ENCODE measurements at places on chromosomes 16 and 17.

- no peak for DNase-seq
Measured at GRCh38 chr16:70438585-70438968, 323 bp downstream of the ST3GAL2 start.

DNA sequence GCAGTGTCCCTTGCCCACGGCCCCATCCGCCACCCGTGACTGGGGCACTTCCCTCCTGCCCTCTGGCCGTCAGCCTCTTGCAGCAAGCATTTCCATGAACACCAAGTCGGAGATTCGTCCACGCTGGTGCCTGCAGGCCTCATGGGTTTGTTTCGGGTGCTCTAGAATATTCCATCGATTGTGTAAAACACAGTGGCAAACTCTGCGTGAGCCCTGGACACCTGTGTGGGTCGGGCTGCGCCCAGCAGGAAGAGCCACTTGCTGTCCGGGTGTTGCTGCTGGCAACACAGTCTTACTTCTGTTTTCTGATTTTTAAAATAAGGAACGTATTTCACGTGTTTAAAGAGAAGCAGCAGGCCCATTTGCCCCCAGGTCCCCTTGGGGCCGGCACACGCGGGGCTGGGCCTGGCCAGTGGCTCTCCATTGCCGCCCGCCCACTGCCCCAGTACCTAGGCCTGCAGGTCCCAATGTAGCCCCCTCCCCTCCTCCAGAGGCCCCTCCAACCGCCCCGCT lies 10.0 kb downstream of the CYBC1 start:
- DNase-seq: no peak

GRCh38 chr16:19354371-19354770 lies 63.3 kb upstream of the TMC5 start:
- DNase-seq: no peak

DNA sequence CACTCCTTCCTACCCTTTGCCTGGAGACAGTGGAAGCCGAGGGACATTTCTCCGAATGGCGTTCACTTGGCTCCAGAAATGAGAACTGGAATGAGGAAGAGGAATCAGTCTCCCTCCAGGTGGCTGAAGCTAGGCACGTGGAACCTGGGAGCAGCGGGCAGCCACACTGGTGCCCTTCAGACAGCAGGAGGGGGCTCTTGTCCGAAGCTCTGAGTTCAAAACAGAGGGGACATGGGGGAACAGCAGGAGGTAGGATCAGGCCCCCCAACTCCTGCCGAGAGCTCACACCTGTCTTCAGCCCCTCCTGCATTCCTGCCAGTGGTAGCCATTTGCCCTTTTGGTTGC lies 41.5 kb downstream of the TMEM235 start:
- DNase-seq: no peak

DNA sequence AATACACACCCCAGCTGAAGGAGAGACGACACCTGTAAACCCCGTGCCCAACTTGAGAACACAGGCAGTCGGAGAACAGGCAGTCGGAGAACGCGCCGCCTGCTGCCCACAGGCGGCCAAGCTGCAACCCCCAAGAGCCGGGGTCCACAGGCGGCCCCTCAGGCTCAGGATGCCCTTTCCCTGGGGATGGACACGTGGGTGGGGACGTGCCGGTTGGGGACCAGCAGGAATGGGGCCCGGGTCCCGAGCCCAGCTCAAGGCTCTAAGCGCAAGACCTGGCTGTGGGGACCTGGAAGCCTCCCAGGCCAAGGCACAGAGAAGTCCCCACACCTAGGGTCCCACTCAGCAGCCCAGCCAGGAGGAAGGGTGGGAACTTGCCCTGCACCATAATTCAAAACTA lies 79.5 kb upstream of the GNG13 start:
- no peak for DNase-seq

All from activated CD4-positive, alpha-beta T cell treated with anti-CD3 and anti-CD28 coated beads, Interleukin-2, amount 10 ng/mL, durations not matched to agents 7 days and 5 days (primary cell).